ENCODE measurements at places on chromosomes 5 and 9.
A peak's percentile ranks its signal among the peaks of the same experiment; 100 is the strongest.

GRCh38 chr5:90144625-90145327 lies 264.8 kb downstream of the CETN3 start:
- no peak for ATAC-seq

GRCh38 chr5:162512935-162513565 lies 445.5 kb downstream of the GABRG2 start:
- ATAC-seq = no peak

GRCh38 chr9:14062586-14063221 lies 251.2 kb downstream of the NFIB start:
- ATAC-seq = peak; percentile 84

DNA sequence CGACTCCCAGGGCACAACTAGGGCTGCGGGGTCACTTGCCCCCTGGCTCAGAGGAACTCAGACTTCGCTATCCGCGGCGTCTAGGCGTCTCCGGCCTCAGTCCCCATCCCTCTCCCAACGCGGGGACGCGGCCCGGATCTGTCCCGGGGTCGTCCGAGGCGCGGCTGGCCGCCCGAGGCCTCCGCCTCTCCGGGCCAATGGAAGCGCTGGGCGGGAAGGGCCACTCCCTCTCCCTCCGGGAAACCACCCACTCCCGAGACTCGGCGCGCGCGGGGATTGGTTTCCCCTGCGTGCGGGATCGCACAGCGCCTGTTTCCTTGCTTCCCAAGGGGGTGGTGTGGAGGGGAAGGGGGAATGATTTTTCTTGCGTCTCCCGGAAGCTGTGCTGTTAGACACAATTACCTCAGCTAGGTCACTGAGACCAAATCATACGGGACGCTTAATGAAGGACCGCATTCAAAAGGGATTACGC lies 38.3 kb downstream of the NR2F1 start:
- peak; percentile 74 for ATAC-seq

DNA sequence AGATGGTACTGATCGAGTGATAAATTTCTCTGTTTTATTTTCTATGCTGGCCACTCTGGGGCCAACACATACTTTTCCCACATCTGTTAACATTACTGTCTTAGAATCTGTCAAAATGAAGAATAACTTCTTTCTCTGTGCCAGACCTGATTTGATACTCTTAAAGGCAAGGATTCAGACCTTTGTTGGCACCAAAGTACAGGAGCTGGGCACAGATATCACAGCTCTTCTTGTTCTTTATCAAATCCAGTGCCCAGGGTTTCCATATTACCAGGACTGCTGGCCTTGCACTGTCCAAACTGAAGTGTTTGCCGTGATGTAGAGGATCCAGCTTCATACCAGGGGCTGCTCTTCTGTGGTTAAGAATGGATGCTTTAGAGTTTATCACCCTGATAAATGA lies 20.9 kb downstream of the ZNF474 start:
- no peak for ATAC-seq

GRCh38 chr9:80811656-80812055 lies 877.7 kb downstream of the TLE1 start:
- no peak for ATAC-seq

DNA sequence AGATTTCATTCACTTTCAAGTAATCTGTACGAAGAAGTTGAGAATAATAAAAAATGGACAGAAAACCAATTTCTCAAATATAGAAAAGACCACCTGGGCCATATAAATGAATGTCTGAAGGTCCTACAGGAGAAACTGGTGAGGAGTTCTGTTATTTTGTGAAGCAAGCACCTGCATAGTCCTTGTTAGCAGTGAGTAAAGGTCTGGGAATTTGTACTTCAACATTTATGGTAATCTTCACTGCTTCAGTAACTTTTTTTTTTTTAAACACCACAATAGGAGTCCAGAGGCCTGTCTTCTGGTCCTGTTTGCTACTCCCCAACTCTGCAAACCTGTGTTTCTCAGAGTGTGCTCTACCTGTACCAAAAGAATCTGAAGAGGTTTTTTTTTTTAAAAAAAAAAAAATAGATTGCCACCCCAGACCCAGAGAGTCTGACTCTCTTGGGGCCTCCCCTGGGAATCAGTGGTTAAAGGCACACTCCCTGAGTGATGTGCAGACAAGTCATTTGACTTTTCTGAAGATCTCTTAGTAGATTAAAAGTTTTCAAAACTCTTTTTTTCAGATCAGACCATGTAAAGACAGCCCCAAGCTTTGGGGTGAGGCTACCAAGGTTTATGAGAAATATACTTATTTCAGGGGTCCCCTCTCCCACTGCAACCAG lies 55.5 kb downstream of the FAM81B start:
- ATAC-seq = no peak

DNA sequence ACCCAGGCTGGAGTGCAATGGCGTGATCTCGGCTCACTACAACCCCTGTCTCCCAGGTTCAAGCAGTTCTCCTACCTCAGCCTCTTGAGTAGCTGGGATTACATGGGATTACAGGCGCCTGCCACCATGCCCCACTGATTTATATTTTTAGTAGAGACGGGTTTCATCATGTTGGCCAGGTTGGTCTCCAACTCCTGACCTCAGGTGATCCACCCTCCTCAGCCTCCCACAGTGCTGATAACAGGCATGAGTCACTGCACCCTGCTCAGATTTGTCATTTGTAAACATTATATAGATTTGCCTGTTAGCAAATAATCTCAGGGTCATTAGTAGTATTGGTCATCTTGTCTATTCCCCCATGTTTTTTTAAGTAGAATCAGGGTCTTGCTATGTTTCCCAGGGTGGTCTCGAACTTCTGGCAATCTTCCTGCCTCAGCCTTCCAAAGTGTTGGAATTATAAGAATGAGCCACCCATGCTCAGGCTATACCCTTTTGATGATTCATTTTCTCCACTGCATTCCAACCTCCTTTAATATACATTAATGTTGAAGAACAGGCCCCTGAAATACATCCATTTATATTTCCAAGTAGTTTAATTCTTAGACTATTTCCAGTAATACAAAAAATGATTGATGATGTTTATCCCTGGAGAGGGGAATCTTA lies 17.3 kb downstream of the CENPH start:
- ATAC-seq = no peak

- ATAC-seq = no peak
These were observed 51.1 kb upstream of the CTNND2 start for GRCh38 chr5:11955331-11955730.

- no peak for ATAC-seq
These were observed 148.5 kb upstream of the GRAMD2B start for GRCh38 chr5:126274763-126275125.

GRCh38 chr5:555058-555623 lies 30.9 kb upstream of the SLC9A3 start:
- peak; percentile 29 for ATAC-seq

GRCh38 chr5:50655810-50656205 lies 10.6 kb upstream of the PARP8 start:
- ATAC-seq = peak; percentile 99

DNA sequence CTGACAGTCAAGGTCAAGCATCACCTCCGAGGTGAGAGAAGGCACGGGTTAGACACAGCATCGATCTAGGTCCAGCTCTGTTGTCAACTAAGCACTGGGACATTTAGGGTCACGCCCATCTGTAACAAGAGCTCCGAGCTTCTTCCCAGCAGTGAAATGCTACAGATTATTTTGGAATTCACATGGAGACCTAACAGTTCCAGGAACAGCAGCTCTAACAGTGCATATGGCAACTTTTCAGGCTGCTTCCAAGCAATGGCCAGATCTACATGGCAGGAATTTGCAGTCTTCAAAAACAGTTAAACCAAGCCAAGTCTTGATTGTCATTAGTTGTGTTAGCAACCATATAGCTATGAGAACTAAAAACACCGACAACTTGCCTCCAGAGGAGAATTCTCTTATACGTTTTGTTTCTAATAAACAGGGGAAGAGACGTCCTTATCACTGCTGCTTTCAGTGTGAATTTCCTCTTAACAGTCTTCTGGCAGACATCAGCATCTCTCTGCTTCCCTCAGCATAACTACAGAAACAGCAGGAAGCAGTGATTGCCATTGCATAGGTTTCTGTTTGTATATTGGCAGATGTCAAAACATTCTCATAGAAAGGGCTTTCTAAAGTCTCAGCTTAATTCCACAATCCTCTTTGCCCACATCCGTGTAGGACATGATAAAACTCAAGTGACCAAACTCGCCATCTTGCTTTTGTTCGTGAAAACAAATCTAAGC lies 242.1 kb upstream of the DAPK1 start:
- ATAC-seq = no peak

- ATAC-seq = no peak
These were observed 284.6 kb upstream of the TLE4 start for GRCh38 chr9:79286992-79287707.

DNA sequence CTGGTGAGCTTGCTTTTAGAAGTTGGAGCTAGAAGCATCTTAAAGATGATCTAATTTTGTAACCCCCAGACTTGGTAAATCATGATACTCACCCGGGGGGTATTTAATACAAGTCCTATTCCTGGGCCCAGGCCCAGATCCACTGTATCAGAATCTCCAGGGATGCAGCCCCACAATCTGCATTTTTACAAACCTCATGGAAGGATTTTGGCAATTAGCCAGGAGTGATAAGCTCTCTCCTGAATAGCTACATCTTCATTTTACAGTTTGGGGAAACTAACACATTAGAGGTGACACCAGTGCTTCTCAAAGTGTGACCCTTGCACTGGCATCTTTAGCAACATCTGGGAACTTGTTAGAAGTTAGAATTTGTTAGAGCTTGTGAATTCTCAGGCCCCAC lies 31.2 kb upstream of the OTP start:
- no peak for ATAC-seq

DNA sequence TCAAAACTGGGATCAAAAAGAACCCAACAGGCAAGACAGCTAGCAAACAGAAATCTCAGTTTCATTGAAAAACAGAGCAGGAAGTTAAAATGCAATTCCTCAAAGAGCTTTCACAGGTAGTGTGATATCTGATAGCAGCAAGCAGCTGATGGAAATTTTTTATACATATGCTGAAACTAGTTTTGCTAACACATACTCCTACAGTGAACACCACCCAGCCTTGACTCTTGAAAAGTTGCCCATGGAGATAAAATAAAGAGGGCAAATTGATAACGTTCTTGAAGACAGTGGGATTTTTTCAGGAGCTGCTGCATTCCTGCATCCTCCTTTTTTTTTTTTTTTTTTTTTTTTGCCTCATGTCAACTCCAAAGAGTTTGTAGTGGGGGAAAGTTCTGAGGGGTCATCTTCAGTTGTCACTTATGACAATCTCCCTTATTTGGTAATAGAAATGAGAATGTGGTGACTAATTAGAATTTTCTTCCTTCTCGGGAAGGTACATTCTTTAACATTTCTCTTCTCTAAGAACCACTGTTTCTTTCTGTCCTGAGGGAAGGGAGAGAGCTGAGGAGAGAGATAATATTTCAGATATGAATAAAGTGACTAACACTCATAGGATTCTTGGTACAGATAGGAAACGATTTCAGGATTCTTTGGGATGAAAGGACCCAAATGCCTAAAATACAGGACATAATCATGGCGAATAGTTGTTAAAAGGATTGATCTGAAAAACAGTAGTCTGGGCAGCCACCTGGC lies 24.6 kb downstream of the SH3RF2 start:
- no peak for ATAC-seq

DNA sequence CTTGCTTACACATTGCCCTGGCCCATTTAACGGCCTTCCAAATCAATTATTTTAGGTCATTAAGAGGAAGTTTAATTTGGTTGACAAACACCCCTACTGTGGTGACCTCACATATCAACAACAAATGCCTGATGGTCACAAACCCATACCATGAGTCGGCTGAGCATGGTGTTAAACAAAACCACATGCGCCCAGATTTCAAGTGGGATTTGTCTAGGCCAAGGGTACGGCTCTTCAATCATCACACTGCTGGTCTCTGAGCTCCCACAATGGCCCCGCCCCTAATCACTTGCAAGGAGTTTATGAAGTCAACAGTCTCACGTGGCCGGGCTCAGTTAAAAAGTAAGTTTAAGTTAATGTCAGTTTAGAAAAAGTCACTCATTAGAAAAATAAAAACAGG lies 243.8 kb downstream of the CRB2 start:
- no peak for ATAC-seq

- ATAC-seq = no peak
These were observed 680.0 kb downstream of the TAF11L14 start for GRCh38 chr5:18314192-18314778.

GRCh38 chr9:3285365-3286161 lies 240.2 kb downstream of the RFX3 start:
- no peak for ATAC-seq

DNA sequence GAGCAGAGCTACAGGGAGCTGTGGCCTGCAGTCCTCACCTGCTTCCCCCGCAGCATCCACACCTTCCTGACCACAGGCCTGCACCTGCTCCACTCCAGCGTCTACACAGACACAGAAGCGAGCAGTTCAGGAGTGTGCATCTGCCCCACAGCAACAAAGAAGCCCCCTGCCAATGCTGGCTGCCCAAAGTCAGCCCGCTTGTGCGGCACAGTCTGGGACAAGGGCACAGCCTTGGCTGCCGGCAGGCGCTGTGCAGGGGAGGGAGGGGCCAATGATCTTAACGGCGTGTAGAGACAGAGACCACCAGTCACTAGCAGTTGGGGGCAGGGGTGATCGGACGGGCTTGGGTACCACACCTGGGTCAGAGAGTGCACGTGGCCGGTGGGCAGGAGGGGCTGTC lies 6.6 kb downstream of the BRD9 start:
- ATAC-seq = no peak

GRCh38 chr5:133688391-133688790 lies 76.0 kb upstream of the FSTL4 start:
- no peak for ATAC-seq

DNA sequence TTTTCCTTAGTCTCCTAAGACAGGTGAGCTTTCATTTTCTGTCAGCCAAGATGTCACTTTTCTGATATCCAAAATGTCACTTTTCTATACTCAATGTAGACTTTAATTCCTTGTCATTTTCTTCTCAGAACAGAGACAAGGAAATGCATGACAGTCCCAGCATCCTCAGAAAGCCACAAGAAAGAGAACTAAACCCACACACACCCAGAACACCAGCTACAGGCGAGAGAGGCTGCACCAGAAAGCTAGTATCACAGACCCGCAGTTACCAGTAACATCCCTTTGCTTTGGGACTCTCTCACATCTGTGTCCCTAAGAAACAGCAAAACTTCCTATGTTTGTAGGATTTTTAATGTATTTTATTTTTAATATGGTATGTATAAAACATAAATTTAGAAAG lies 17.1 kb downstream of the TRMO start:
- ATAC-seq = no peak

DNA sequence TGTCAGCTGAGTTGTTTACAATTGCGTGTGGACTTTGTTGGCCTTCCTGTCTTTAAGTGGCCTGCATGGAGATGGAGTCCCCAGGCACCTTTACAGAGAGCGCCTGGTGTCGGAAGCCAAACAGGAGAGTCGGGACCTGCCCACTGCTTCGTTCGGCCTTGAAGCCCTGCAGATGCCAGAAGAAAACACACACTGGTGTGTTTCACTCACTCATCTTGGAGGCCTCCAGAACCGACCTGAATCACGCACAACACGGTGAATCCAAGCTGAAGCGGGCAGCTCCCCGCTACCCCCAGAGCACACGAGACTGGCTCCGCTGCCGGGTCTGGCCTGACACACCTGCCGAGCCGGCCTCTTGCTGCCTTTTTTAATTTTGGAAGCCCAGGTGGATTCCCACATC lies 419.4 kb upstream of the IRX4 start:
- no peak for ATAC-seq

Measured in esophagus mucosa (tissue), 1 donor.